Spleen (tissue), 13 donors: ENCODE measurements at places on chromosomes 12 and 14. TPM values are rescaled to one million over a fixed set of nuclear protein-coding genes. Genes with fewer than 3 reads are reported as not detected.

DNA sequence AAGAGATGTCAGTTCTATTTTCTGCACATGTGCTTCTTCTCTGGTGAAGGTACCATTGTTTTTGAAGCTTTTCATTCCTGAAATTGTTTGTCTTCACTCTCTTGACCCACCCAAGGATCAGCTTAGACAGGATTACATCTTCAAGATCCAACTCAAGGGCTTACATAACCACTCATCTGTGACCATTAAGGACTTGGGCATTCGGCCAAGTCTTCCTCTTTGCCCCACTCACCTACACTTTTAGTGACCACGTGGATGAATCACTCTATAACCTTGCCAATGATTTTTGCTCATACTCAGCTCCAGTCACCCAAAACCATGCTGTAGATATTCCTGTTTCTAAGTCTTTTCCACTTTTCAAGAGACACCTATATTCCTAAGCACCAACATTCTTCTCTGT, 36.5 kb upstream of the SSTR1 start:
- H3K27ac ChIP-seq: no peak overlapping the region
- no peak overlapping the region for H3K4me3 ChIP-seq
- no peaks in the 10 kb centered on the region for H3K27me3 ChIP-seq
- no peak for DNase-seq
- H3K36me3 ChIP-seq: no peaks in the 10 kb centered on the region

GRCh38 chr14:104957146-104958113, 20.7 kb downstream of the AHNAK2 start:
- no peaks in the 10 kb centered on the region for H3K36me3 ChIP-seq
- H3K27me3 ChIP-seq: peaks cover 14% of the 10 kb centered on the region
- no peaks in the 10 kb centered on the region for H3K4me1 ChIP-seq

The TEX22 gene
- 5.3 TPM for total RNA-seq

DNA sequence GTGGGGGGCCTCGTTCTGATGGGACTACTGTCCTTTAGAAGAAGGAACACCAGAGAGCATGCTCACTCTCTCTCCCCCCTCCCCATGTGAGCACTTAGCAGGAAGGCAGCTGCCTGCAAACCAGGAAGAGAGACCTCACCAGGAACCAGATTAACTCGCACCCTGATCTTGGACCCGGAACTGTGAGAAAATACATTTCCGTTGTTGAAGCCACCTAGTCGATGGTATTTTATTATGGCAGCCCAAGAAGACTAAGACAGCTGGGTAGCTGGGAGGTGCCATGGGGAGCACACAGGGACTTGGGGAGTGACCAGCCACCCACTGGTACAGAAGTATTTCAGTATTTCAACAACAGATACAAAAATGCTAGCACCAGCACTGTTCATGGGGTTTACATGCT, 59.0 kb downstream of the VCPKMT start:
- H3K27ac ChIP-seq: no peak overlapping the region
- no peaks in the 10 kb centered on the region for H3K27me3 ChIP-seq
- H3K4me3 ChIP-seq: no peak overlapping the region
- DNase-seq: no peak

GRCh38 chr12:56677680-56678079, 10.4 kb downstream of the PTGES3 start:
- peaks cover 94% of the 10 kb centered on the region for H3K4me1 ChIP-seq
- H3K27me3 ChIP-seq: no peaks in the 10 kb centered on the region
- no peak overlapping the region for H3K4me3 ChIP-seq
- no peak for DNase-seq

- H3K27me3 ChIP-seq: no peaks in the 10 kb centered on the region
- H3K36me3 ChIP-seq: no peaks in the 10 kb centered on the region
- no peak overlapping the region for H3K4me3 ChIP-seq
- H3K27ac ChIP-seq: no peak overlapping the region
Observed at GRCh38 chr12:117485984-117486839, 124.8 kb upstream of the NOS1 start.

DNA sequence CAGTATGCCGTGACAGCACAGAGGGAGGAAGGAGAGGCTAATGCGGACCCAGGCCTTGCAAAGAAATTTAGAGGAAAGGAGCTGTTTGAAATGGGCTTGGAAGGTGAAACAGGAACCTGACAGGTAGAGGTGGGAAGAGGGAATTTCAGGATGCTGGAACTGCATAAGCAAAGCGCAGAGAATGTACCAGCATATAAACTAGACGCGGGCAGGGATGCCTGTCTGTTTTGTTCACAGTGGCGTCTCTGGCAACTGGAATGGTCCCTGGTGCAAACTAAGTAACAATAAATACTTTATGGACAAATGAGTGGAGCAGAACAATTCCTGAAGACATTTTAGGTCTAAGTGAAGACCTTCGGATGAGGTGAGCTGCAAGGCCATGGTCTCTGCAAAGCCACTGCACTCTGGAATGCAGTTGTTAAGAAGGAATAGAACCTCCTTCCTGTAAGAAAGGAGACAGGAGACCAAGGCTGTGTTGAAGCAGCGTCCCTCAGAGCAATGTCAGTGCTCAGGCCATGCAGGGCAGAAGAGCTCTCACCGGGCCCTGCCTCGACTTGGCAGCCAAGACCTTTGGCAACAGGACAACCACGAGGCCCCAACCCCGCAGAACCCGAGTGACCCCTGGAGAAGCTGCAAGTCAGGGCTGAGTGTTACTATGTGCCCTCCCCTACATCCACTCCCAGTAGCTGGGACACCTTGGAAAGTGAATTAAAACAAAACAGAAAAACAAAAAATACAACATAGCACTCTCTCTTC, 42.8 kb downstream of the PITPNM2 start:
- DNase-seq: no peak
- no peaks in the 10 kb centered on the region for H3K36me3 ChIP-seq
- H3K27ac ChIP-seq: peak overlapping the region; percentile 77
- H3K27me3 ChIP-seq: no peaks in the 10 kb centered on the region
- H3K4me3 ChIP-seq: no peak overlapping the region

The MYO1A gene
- total RNA-seq: 0.14 TPM

The ESRRB gene
- total RNA-seq: 0.91 TPM

- H3K4me1 ChIP-seq: no peaks in the 10 kb centered on the region
- H3K4me3 ChIP-seq: no peak overlapping the region
- no peak for DNase-seq
Observed at GRCh38 chr14:82313889-82314288, 780.2 kb upstream of the SEL1L start.

GRCh38 chr12:100578923-100579322, 5.4 kb downstream of the GAS2L3 start:
- no peak overlapping the region for H3K4me3 ChIP-seq
- H3K27me3 ChIP-seq: peaks cover 7% of the 10 kb centered on the region
- no peak for DNase-seq

DNA sequence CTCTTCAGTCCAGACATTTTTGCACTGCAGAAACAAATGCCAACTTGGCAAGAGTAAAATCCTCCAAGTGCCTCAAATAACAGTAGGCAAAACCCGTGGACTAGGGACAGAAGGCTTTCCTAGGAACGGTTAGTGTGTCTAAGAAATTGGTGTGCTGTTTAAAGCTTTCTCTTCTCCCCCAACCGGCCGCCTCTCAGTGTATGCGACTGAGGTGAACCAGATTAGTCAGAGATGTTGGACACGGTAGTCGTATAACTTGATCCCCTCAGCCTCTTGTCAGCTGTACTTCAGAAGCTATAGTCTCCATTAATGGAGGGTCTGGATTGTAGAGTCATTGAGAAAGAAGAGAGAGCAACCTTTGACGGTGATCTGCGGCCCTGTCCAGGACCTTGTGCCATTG, 21.7 kb downstream of the PPFIBP1 start:
- DNase-seq: no peak
- H3K4me1 ChIP-seq: peaks cover 30% of the 10 kb centered on the region
- H3K27ac ChIP-seq: no peak overlapping the region
- H3K27me3 ChIP-seq: no peaks in the 10 kb centered on the region

DNA sequence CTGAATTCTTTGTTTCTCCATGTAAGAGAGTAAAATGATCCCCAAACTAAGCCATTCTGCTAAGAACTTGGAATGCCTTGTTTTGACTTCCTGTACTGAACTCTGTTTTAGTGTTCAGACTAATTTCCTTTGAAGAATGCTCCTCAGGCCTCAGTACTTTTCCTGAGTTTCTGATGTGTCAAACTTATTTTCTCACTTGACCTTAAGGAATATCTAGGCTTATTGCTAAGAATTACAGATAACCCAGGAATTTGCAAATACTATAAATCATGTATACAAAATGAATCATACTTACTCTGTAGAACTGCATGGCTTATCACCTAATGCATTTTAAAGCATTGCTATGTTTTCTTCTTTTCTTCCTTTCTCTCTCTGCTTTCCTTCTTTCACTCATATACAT, 93.1 kb upstream of the PKP2 start:
- H3K36me3 ChIP-seq: no peaks in the 10 kb centered on the region
- H3K4me1 ChIP-seq: no peaks in the 10 kb centered on the region
- no peak overlapping the region for H3K4me3 ChIP-seq
- H3K27me3 ChIP-seq: no peaks in the 10 kb centered on the region
- H3K27ac ChIP-seq: no peak overlapping the region

The FAM90A1 gene
- 0.17 TPM for total RNA-seq

The DNAJC22 gene
- 0.89 TPM for total RNA-seq

DNA sequence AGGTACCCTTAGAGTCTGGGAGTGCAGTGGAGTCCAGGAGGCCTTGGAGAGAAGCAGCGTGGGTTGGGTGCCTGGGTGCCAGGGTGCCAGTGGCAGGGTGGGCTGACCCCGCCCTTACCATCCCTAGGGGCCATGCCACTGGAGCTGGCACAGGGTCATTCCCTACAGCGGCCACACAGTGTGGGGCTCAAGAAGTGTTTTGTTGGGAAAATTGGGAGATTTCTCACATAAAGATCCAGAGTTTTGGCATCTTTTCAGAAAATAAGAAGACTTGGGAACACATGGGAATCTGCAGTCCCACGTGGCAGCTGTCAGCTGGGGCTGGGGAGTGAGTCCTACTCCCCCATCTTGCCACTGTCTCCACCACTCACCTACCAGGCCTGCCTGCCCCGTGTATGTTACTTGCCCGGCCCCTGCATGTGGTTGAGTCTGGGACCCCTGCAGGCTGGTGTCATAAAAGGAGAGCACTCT, 4.2 kb downstream of the VASH1 start:
- H3K4me3 ChIP-seq: no peak overlapping the region
- no peak overlapping the region for H3K27ac ChIP-seq
- H3K36me3 ChIP-seq: no peaks in the 10 kb centered on the region
- DNase-seq: peak; percentile 49
- peaks cover 83% of the 10 kb centered on the region for H3K4me1 ChIP-seq
